Uterus (tissue), 4 donors: ENCODE measurements at places on chromosomes 1 and 21.
A peak's percentile ranks its signal among the peaks of the same experiment; 100 is the strongest.

- H3K4me1 ChIP-seq: no peaks in the 10 kb centered on the region
- no peak overlapping the region for H3K27ac ChIP-seq
- no peak for DNase-seq
- H3K4me3 ChIP-seq: no peak overlapping the region
- no peaks in the 10 kb centered on the region for H3K36me3 ChIP-seq
- no peaks in the 10 kb centered on the region for H3K27me3 ChIP-seq
Measured at GRCh38 chr21:43814215-43815106, 25.1 kb downstream of the RRP1 start.

DNA sequence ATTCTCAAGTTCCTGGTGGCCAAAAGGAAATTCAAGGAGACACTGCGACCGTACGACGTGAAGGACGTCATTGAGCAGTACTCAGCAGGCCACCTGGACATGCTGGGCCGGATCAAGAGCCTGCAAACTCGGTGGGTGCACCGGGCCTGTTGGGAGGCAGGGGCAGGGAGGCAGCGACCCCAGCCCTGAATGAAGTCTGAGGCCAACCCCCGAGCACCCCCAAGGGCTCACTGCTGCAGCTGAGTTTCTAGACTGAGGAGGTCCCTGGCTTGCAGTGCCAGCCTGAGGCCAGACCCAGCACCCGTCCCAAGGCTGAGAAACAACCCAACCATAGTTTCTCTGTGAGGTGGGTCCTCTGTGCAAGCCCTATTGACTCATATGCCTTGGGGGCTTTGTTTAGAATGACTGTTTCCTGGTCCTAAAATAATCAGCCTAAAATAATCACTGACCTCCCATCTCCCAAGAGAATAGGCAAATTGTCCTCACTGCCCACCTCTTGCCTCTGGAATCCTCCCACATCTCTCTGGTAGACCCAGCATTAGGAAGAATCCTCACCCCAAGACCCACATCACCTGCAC, 27.1 kb downstream of the CITED4 start:
- DNase-seq: no peak
- H3K27ac ChIP-seq: no peak overlapping the region
- H3K4me1 ChIP-seq: no peaks in the 10 kb centered on the region
- H3K27me3 ChIP-seq: no peaks in the 10 kb centered on the region
- no peak overlapping the region for H3K4me3 ChIP-seq
- no peaks in the 10 kb centered on the region for H3K36me3 ChIP-seq

- H3K4me3 ChIP-seq: peak within 1 kb of the TSS; percentile 77
- peak; percentile 67 for DNase-seq
- no peaks in the 10 kb centered on the region for H3K4me1 ChIP-seq
- H3K36me3 ChIP-seq: no peaks in the 10 kb centered on the region
- peaks cover 5% of the 10 kb centered on the region for H3K27me3 ChIP-seq
Measured at GRCh38 chr1:84478876-84479868, at the start of gene RPF1. TSS of gene RPF1 (plus strand) at chr1:84479266. CDS start at chr1:84479282, 16 bp downstream.

DNA sequence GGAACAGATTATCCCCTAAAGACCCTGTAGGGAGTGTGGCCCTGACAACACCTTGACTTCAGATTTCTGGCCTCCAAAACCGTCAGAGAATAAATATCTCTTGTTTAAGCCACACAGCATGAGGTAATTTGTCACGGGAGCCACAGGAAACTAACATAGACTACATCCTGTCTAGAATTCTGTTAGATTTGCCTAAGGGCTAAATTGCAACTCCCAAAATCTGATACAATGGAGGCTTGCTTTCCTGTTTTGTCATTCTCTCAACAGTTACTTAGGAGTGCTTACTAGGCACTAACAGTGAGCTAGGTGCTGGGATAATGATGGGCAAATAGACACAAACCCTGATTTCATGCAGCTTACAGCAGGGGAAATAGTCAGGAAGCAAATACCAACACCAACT, 141.6 kb downstream of the MIS18A start:
- H3K27me3 ChIP-seq: no peaks in the 10 kb centered on the region
- H3K36me3 ChIP-seq: no peaks in the 10 kb centered on the region
- no peaks in the 10 kb centered on the region for H3K4me1 ChIP-seq
- no peak for DNase-seq

DNA sequence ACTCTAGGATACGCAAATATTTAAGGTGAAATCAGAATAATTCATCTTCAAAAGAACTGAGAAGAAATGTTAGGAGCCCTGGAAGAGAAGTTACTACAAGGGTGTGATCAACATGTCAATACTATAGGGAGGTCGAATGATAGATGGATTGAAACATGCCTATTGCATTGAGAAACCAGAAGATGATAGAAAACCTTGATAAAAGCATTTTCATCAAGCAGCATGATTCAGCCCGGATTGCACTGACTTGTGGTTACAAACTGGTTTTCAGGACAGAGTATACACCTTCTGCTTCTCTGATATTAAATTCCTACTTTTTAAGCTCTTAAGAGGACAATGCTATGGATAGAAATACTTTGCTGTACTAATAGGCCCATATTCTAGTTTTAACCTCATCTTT, 164.2 kb downstream of the FMN2 start:
- H3K36me3 ChIP-seq: no peaks in the 10 kb centered on the region
- no peaks in the 10 kb centered on the region for H3K4me1 ChIP-seq
- H3K27ac ChIP-seq: no peak overlapping the region
- no peak overlapping the region for H3K4me3 ChIP-seq

GRCh38 chr1:228277491-228278431, 69.9 kb downstream of the OBSCN start:
- H3K4me3 ChIP-seq: no peak overlapping the region
- no peak for DNase-seq
- no peaks in the 10 kb centered on the region for H3K27me3 ChIP-seq
- no peaks in the 10 kb centered on the region for H3K4me1 ChIP-seq
- no peaks in the 10 kb centered on the region for H3K36me3 ChIP-seq
- no peak overlapping the region for H3K27ac ChIP-seq

- peaks cover 77% of the 10 kb centered on the region for H3K4me1 ChIP-seq
- H3K36me3 ChIP-seq: no peaks in the 10 kb centered on the region
- no peak for DNase-seq
Measured at GRCh38 chr1:2237773-2238172, 9.7 kb downstream of the SKI start.

- DNase-seq: no peak
- no peaks in the 10 kb centered on the region for H3K4me1 ChIP-seq
- H3K27ac ChIP-seq: no peak overlapping the region
- no peaks in the 10 kb centered on the region for H3K36me3 ChIP-seq
- peak overlapping the region; percentile 8 for H3K4me3 ChIP-seq
Measured at GRCh38 chr1:7827126-7827955, 25.5 kb downstream of the UTS2 start.

- no peaks in the 10 kb centered on the region for H3K27me3 ChIP-seq
- no peaks in the 10 kb centered on the region for H3K36me3 ChIP-seq
- H3K4me1 ChIP-seq: peaks cover 11% of the 10 kb centered on the region
- H3K4me3 ChIP-seq: no peak overlapping the region
Measured at GRCh38 chr1:46804926-46805325, 6.1 kb downstream of the CYP4B1 start.

GRCh38 chr21:40566486-40566885, 280.5 kb downstream of the DSCAM start:
- no peak for DNase-seq
- H3K4me1 ChIP-seq: no peaks in the 10 kb centered on the region
- H3K36me3 ChIP-seq: no peaks in the 10 kb centered on the region
- no peaks in the 10 kb centered on the region for H3K27me3 ChIP-seq

- no peaks in the 10 kb centered on the region for H3K4me1 ChIP-seq
- no peak for DNase-seq
- no peak overlapping the region for H3K4me3 ChIP-seq
- H3K27me3 ChIP-seq: no peaks in the 10 kb centered on the region
Measured at GRCh38 chr1:181768211-181768929, 285.1 kb downstream of the CACNA1E start.

- H3K27me3 ChIP-seq: no peaks in the 10 kb centered on the region
- H3K4me1 ChIP-seq: no peaks in the 10 kb centered on the region
- H3K36me3 ChIP-seq: no peaks in the 10 kb centered on the region
- peak overlapping the region; percentile 64 for H3K4me3 ChIP-seq
- peak; percentile 59 for DNase-seq
Measured at GRCh38 chr1:227318853-227319607, 738 bp upstream of the CDC42BPA start.

DNA sequence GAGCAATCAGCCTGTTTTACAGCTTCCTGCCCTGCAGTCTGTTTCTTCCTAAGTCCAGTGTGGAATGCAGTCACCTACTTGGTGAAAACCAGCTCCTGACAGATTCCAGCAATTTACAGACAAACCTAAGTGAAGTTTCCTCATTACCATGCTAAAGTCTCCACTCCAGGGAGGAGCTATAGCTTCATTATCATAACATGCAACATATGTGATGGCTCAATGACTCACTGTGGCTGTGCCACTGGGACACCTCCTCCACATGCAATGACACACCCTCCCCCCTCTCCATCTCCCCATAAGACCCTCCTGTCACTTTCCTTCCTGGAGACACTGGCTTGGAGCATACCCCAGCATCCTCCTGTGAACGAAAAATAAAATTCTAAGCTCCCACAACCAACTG, 125.2 kb downstream of the MAP3K21 start:
- no peak overlapping the region for H3K27ac ChIP-seq
- no peak overlapping the region for H3K4me3 ChIP-seq
- H3K36me3 ChIP-seq: no peaks in the 10 kb centered on the region

DNA sequence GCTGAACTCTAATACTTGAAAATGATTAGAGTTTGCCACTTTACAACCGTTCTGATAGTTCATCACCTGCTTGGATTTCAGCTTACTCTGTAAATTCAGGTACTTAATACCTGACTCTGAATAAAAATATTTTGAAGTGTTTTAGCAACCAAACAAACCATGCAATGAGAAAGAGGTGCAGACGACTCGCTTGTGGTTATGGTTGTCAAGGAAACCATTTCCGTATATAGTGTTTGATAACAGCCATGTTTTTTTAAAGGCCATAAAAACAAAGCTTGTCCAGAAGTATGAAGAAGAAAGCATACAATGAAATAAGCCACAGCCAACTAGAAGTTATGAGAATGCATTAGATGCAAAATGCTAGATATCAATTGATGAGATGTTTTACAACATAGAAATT, 167.2 kb upstream of the HMCN1 start:
- no peak for DNase-seq
- no peaks in the 10 kb centered on the region for H3K4me1 ChIP-seq
- no peaks in the 10 kb centered on the region for H3K27me3 ChIP-seq
- no peak overlapping the region for H3K27ac ChIP-seq
- H3K4me3 ChIP-seq: no peak overlapping the region

GRCh38 chr1:45266151-45266801, 59.9 kb upstream of the ZSWIM5 start:
- no peaks in the 10 kb centered on the region for H3K36me3 ChIP-seq
- no peak overlapping the region for H3K4me3 ChIP-seq
- DNase-seq: peak; percentile 79
- H3K27ac ChIP-seq: peak overlapping the region; percentile 77
- no peaks in the 10 kb centered on the region for H3K27me3 ChIP-seq
- no peaks in the 10 kb centered on the region for H3K4me1 ChIP-seq

- H3K4me3 ChIP-seq: no peak overlapping the region
- no peaks in the 10 kb centered on the region for H3K27me3 ChIP-seq
- DNase-seq: no peak
- no peak overlapping the region for H3K27ac ChIP-seq
Measured at GRCh38 chr1:156260896-156261295, 13.0 kb upstream of the PAQR6 start.

DNA sequence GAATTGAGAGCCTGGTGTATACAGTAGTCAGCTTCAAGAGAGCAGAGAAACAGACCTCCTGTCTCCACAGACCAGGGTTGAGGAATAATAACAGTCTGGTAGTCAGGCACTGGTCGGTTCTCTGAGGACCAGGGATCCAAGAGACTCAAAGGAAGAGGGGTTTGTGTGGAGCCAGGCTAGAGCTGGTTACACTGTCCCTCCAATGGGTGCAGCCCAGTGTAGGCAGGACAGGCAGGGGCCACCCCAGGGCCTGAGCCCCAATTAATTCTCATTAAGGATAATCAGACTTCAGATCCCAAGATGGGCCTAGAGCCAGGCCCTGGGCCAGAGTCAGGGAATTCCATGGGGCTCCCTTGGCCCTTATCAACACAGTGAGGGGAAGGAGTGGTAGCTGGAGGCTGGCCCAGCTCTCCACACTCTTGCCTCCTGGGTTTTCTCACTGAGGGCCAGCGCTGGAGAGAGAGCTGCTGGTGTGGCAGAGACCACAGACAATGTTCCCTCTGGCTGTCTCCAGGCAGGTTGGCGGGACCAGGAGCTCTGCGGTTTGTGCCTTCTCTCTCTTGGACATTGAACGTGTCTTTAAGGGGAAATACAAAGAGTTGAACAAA, 9.1 kb downstream of the SEMA4A start:
- no peak for DNase-seq
- H3K27me3 ChIP-seq: no peaks in the 10 kb centered on the region
- H3K27ac ChIP-seq: no peak overlapping the region
- H3K36me3 ChIP-seq: no peaks in the 10 kb centered on the region

- no peaks in the 10 kb centered on the region for H3K36me3 ChIP-seq
- H3K4me3 ChIP-seq: no peak overlapping the region
- no peaks in the 10 kb centered on the region for H3K4me1 ChIP-seq
- no peaks in the 10 kb centered on the region for H3K27me3 ChIP-seq
Measured at GRCh38 chr1:116697548-116698243, 30.2 kb upstream of the IGSF3 start.

DNA sequence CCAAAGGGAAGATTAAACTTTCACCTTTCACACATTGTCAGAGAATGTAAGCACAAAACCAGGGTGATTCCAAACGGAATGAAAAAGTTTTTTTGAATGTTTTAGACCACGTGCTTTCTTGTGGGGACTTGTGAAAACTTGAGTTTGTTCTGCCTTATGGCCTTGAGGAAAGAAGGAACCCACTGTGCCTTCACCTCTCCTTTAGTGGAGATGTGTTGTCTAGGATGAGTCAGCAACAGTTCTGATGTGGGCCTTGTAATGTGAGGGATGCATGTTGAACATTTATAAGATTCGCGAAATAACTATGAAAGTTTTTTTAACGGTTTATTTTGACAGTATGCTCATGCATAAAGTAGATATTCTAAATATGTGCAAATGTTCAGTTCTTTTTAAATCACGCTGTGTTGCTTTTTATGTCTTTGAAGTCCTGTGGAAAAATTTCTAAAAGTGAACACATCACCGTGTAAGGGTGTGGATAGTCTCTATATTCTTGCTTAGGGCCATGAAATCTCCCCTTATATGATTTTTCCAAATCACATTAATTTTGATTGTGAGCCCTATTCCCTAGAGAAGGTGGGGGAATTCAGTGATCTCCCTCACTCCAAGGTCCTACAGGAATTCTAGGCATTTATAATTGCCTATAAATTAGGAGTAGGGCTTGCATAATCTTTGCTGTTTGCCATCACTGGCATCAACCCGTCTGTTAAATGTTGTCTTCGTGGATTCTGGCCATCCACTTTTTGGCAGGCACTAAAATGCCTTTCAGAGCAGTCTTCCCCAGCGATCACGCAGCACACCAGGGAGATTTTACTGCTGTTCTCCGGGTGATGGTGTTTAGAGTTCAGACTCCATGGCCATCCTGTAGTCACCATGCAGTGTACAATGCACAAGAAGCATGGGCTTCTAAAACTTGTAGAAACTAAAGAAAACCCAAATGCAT, 47.4 kb downstream of the PLA2G4A start:
- H3K36me3 ChIP-seq: no peaks in the 10 kb centered on the region
- no peaks in the 10 kb centered on the region for H3K27me3 ChIP-seq
- H3K4me1 ChIP-seq: no peaks in the 10 kb centered on the region
- H3K4me3 ChIP-seq: no peak overlapping the region

GRCh38 chr1:228765168-228765946, 30.1 kb downstream of the RHOU start:
- no peaks in the 10 kb centered on the region for H3K4me1 ChIP-seq
- H3K4me3 ChIP-seq: no peak overlapping the region
- no peak for DNase-seq
- no peaks in the 10 kb centered on the region for H3K36me3 ChIP-seq
- H3K27me3 ChIP-seq: no peaks in the 10 kb centered on the region
